ENCODE measurements at places on chromosomes 3 and 15.
A peak's percentile ranks its signal among the peaks of the same experiment; 100 is the strongest.

- DNase-seq, result no peak
Measured at GRCh38 chr3:38118421-38119247, 18.3 kb downstream of the ACAA1 start.

- no peak for DNase-seq
Measured at GRCh38 chr3:195768414-195768813, 43.3 kb downstream of the MUC4 start.

DNA sequence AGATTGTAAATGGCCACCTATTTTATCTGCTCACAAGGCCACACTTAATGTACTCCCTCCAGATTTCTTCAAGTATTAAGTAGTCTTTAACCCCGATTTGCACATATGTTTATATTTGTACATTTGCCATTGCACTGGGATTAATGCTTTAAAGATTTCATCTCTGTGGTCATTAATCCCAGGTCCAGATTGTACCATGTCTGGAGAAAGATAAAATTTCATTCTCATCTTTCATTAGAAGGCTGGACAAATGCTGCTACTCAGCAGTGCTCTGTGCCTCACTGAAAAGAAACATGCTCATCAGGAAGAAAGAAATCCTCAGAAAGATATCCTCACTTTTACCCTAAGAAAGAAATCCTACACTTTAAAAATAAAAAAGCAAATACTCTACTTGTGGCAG lies 62.5 kb upstream of the LRRC3B start:
- no peak for DNase-seq

DNA sequence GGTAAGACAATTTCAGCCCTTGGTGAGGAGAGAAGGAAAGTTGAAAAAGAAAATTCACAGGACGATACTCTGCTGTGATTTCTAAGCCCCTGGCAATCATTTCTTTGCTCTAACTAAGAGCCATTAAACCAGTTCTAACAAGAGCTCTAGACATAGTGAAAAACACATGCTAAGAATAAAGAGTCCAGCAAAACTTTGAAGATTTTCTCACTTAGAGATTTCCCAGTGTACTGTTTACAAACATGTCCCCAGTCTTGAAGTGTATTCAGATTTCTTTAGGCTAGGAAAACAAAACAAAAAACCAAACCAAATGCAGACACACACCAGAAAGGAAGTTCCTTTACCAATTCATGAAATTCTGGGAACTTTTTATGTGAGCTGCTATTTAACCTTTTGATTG lies 325.8 kb downstream of the PTPRG start:
- no peak for DNase-seq

DNA sequence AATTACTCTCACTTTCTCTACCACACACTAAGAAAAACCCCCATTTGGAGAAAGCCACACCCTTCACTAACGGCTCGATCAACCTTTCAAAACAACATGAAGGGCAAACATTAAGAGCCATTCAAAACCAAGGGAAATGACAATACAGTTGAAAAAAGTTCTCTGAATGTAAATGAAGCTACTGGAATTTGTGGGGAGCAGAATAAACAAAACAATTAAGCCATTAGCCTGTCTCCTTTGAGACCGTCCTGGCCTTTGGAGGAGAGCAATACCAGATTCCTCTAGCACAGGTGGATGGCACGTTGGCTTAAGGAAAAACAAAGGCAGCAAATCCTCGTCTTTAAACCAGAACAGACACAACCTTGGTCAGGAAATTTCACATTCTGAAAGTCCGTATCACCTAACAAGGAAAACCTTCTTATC lies 18.7 kb downstream of the MYO1E start:
- DNase-seq, result no peak

GRCh38 chr3:159884661-159885402 lies 103.8 kb upstream of the IL12A start:
- no peak for DNase-seq

DNA sequence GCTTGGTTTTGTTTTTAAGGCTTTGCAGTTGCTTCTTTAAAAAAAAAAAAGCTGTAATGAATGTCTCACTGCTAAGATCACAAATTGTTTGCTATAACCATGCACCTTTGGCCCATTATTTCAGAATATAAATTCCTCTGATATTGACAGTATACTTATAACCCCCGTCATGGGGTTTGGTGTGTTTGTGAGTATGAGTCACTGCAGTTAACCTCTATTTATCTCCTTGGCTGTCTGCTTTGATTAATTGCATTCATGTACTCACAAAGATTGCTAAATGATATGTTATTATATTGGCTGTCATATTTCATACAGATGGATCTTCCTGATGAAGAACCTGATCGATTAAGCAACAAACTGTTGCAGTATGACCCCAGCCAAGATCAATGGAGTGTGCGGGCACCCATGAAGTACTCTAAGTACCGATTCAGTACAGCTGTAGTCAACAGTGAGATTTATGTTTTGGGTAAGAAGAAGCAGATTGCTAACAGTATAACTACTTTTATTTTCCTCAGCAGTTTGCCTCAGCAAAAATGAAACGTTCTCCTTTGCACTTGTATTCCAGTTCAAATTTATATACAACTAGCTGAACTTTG lies 14.9 kb downstream of the KBTBD12 start:
- DNase-seq, result no peak

- no peak for DNase-seq
Measured at GRCh38 chr3:106065831-106066230, 197.0 kb upstream of the CBLB start.

GRCh38 chr15:90838544-90838943 lies 29.8 kb upstream of the FURIN start:
- DNase-seq, result no peak

GRCh38 chr3:58452176-58452575 lies 18.5 kb upstream of the PDHB start:
- DNase-seq, result no peak

- DNase-seq, result no peak
Measured at GRCh38 chr15:101232677-101233076, 19.2 kb downstream of the CHSY1 start.

GRCh38 chr3:52128118-52128683 lies 26.0 kb downstream of the POC1A start:
- no peak for DNase-seq

DNA sequence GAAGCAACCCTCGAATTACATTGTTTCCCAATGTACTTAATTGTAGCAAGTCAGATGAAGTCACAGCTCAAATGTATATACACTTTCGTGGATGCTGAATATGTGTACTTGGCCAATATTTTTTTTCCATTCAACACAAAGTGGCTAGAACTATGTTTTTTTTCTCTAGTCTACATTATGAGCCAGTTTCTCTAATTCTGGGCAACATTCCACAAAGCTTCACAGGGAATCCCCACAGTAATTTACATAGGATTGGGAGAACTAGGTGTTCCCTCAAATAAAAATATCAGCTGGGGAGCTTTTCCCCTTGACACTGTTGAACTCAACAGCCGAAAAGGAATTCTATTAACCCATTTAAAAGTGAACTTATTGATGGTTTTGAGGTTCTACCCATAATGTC lies 493.1 kb downstream of the MECOM start:
- DNase-seq, result no peak

- no peak for DNase-seq
Measured at GRCh38 chr3:157922614-157923013, 183.6 kb downstream of the SHOX2 start.

GRCh38 chr3:86990734-86991481 lies at the start of gene VGLL3:
Gene VGLL3, minus strand, starts transcription at chr3:86991149. Its CDS starts 406 bp downstream, at chr3:86990743.
- DNase-seq, result peak; percentile 78

- DNase-seq, result no peak
Measured at GRCh38 chr15:70077188-70078147, 20.2 kb downstream of the TLE3 start.

DNA sequence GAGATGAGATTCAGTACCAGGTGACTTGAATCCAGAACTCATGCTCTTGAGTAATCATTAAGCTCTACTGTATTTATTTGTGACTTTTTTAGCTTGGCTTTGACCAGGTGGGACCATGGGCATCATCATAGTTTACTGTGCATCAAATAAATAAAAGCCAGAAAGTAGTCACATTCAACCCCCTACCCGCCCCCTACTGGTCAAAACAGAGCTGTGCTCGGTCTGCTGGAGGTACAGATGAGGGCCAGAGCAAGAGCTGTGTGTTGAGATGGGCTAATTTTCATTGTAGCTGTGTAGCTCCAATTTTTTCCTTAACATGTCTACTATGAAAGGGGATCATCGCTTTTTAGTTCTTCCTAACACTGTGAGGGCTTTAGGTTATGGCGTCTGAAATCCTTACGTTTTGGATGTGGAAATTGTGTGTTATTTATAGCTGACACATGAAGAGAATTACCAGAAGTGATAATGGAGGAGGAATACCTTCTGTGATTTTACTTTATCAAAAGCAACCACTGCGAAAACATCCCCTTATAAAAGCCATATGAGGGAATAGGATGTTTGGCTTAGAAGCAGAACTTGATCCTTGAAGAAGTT lies 375.1 kb downstream of the PTPRG start:
- DNase-seq, result no peak

DNA sequence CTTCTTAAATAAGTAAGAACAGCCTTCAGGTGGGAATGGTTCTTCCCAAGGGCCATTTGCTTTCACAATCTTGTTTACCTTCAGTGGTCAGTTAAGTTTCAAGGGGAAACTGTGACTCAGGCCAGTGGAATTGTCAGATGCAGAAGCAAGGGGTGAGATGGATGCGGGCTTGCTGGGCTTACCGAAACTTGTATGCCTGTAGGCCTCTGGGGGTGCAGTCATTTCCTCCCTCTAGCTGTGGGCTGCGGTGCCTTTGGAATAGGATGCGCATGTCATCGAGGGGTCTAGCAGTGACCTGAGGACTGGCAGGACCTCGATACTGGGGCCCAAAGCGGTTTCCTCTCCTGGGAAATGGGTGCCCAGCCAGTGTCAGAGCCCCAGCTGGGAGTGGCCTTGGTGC lies 121.6 kb downstream of the EEFSEC start:
- no peak for DNase-seq

- peak; percentile 55 for DNase-seq
Measured at GRCh38 chr3:62529230-62529629, 155.9 kb upstream of the FEZF2 start.

DNA sequence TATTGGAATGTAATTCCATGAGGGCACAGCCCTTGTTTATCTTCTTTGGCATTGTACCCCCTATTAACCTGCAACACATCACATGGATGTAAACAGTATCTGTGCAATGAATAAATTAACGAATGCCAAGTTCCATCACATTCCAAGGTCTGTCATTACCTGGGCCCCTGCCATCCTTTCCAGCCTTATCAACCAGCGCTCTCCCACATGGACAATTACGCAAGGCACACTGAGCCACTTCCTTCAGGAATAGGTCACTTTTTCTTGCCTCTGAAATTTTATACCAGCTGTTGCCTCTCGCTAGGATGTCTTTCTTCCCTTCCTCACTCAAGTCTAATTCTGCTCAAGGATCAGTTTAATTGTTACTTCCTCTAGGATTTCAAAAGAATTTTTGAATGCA lies 1051.8 kb upstream of the CFAP20DC start:
- DNase-seq, result peak; percentile 35

GRCh38 chr3:120682095-120682681 lies at the start of gene HGD:
Gene HGD, minus strand, starts transcription at chr3:120682239. Its CDS starts 128 bp downstream, at chr3:120682111.
- DNase-seq, result no peak

DNA sequence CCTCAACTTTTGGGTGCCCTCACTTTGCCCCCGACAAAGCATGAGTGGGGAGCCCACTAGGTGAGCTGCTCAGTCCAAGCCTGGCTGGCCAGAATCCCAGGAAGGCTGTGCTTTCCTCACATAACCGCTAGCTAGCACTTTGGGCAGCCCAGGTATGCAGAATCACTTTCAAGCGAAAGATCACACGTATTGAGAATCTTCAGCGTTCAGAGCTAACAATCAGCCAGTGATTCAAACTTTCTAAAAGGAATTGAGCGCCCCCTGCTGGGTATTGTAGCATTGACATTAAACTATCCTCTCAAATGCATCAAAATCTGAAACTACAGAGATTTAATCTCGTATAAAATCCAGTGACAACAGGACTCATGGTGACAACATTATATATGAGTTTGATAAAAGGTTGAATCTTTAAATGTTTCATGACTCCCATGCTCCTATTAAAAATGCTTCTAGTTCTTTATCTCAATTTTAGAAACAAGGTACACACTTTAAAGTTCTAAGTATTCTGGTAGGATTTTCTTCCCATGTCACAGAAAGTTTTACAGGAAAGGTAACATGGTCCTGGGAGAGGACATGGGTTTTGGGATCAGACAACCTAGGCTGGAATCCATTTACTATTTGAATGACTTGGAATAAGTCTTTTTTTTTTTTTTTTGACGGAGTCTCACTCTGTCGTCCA lies 11.8 kb downstream of the ANAPC13 start:
- DNase-seq, result peak; percentile 74

GRCh38 chr15:36589971-36590370 lies 10.5 kb downstream of the CDIN1 start:
- DNase-seq, result no peak

DNA sequence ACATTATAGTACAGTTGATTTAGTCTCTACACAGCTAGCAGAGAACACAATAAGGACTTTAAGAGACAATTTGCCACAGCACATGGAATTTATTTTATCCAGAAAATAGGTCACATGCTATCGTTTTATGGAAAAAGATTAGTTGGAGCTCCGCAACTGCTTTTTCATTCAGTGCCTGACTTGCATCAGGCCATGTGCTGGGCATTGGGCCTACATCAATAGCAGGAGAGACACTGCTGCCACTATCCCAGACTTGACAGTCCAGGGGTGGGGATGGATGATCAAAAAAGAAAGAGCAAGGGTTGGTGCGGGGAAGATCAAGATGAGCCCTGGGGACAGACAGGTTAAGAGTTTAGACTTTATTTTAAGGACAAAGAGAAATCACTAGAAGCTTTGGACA lies 75.2 kb upstream of the C3orf80 start:
- peak; percentile 51 for DNase-seq

DNA sequence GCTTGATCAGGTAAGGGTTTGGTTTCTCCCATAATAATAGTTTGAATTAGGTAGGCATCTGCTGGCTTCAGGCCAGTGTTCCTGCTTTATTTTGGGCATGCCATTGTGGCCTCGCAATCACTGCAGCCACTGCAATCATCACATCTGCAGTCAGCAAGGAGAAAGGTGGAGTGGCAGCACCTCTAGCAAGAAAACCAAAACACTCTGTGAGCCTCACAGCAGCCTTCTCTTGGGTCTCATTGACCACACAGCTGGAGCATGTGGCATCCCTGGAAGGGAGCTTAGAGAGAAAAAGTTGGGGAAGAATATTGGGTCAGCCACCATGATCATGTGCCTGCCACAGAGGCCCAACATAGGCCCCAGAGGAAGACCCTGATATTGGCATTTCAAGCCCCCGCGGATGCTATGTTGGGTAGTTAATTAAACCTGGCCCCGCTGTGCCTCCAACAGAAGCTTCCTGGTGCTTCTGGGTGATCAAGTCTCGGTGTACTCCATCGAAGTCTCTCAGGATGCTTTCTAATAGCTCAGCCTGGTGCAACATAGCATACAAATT lies 158.0 kb upstream of the UBE2E1 start:
- DNase-seq, result no peak

GRCh38 chr3:29240248-29240647 lies 40.6 kb upstream of the RBMS3 start:
- no peak for DNase-seq

Data from left cardiac atrium (tissue), 4 donors.